Endothelial cell of umbilical vein (primary cell): ENCODE measurements at places on chromosomes 1 and 21. TPM values are rescaled to one million over a fixed set of nuclear protein-coding genes. Genes with fewer than 3 reads are reported as not detected.

- H3K36me3 ChIP-seq, result no peaks in the 10 kb centered on the region
- H3K4me3 ChIP-seq, result no peak overlapping the region
- no peak for DNase-seq
- no peak overlapping the region for H3K27ac ChIP-seq
- peaks cover 8% of the 10 kb centered on the region for H3K4me1 ChIP-seq
- no peaks in the 10 kb centered on the region for H3K27me3 ChIP-seq
These were observed 405.3 kb downstream of the RRAGC start for GRCh38 chr1:38454236-38454635.

The HIVEP3 gene
- 4.0 and 5.0 TPM in 2 replicates for total RNA-seq

The WNT2B gene
- total RNA-seq, result 3.6 and 4.6 TPM in 2 replicates

The MLLT11 gene
- 26.5 and 38.1 TPM in 2 replicates for total RNA-seq

The CCDC17 gene
- 3.5 and 3.6 TPM in 2 replicates for total RNA-seq

- H3K4me1 ChIP-seq, result peaks cover 14% of the 10 kb centered on the region
- no peak overlapping the region for H3K27ac ChIP-seq
- no peaks in the 10 kb centered on the region for H3K36me3 ChIP-seq
- no peaks in the 10 kb centered on the region for H3K27me3 ChIP-seq
- H3K4me3 ChIP-seq, result no peak overlapping the region
These were observed 3.0 kb downstream of the SWT1 start for GRCh38 chr1:185159966-185160365.

The IGSF21 gene
- not detected in 2 replicates for total RNA-seq

The C1QC gene
- not detected in 2 replicates for total RNA-seq

DNA sequence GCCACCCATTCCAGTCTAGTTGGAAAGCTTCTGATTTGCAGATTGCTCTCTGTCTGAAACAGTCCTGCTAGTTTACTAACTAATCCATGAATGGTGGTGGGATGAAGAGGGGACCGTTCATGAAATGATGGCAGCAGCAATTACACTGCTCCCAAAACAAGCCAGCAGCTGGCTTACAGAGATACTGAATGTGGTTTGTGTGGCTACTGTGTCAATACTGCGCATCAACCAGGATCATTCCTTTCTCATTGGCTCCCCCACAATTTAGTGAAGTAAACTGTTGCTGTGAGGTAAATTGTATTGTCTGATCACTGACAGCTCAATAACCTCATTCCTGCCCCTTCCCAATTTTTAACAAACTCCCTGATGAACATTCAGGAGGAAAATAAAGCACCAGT is 191.3 kb upstream of the LMO4 start:
- no peaks in the 10 kb centered on the region for H3K4me1 ChIP-seq
- H3K4me3 ChIP-seq, result no peak overlapping the region
- DNase-seq, result no peak
- no peaks in the 10 kb centered on the region for H3K27me3 ChIP-seq

GRCh38 chr1:224675590-224675989 is 59.5 kb downstream of the CNIH3 start:
- no peak overlapping the region for H3K27ac ChIP-seq
- peaks cover 6% of the 10 kb centered on the region for H3K27me3 ChIP-seq
- H3K4me1 ChIP-seq, result no peaks in the 10 kb centered on the region
- no peak overlapping the region for H3K4me3 ChIP-seq
- H3K36me3 ChIP-seq, result no peaks in the 10 kb centered on the region

DNA sequence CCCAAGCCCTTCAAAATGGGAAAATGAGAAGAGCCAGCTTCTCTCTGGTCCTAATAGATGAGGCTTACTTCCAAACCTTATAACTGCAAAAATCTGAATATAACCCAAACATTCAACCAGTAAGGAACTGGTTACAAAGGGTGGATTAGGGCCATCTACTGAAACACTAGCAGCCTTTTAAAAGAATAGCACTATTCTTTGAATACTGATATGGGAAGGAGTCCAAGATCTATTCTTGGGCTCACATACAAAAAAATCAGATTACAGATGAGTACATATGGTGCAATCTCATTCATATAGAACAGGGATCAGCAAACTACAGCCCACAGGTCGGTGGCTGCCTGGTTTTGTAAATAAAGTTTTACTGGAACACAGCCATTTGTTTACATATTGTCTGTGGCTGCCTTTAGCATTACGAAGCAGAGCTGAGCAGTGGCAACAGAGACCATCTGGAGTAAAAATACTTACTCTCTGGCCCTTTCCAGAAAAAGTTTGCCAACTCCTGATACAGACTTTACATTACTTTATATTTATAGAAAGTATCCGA is 167.7 kb downstream of the ZSCAN20 start:
- H3K27me3 ChIP-seq, result no peaks in the 10 kb centered on the region
- no peaks in the 10 kb centered on the region for H3K36me3 ChIP-seq
- DNase-seq, result no peak
- H3K4me1 ChIP-seq, result no peaks in the 10 kb centered on the region
- no peak overlapping the region for H3K27ac ChIP-seq

DNA sequence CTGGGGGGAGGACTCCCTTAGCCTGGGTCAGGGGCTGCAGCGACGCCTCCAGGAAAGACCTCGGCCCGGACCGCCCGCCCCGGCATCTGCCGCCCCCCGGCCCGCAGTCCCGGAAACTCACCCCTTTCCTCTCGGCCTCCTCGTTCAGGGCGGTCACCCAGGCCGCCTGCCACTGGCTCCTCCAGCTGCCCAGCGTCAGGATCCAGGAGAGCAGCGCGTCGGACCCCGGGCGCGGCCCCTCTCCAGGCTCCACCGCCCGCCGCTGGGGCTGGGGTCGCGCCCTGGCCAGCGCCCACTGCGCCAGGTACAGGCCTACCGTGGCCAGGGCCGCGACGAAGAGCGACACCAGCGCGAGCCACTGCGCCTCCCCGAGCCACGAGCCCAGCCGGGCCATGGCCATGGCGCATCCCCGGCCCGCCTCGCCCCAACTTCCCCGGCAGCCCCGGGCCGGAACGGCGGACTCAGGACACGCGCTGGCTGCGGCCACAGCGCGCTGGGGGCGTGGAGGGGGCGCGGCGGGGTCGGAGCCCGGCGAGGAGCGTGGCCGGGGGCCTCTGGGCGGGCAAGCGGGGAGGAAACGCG is 478 bp downstream of the C2CD2 start:
- H3K4me3 ChIP-seq, result peak overlapping the region; percentile 36
- H3K4me1 ChIP-seq, result peaks cover 36% of the 10 kb centered on the region
- DNase-seq, result no peak
- H3K27me3 ChIP-seq, result no peaks in the 10 kb centered on the region
- H3K36me3 ChIP-seq, result no peaks in the 10 kb centered on the region

DNA sequence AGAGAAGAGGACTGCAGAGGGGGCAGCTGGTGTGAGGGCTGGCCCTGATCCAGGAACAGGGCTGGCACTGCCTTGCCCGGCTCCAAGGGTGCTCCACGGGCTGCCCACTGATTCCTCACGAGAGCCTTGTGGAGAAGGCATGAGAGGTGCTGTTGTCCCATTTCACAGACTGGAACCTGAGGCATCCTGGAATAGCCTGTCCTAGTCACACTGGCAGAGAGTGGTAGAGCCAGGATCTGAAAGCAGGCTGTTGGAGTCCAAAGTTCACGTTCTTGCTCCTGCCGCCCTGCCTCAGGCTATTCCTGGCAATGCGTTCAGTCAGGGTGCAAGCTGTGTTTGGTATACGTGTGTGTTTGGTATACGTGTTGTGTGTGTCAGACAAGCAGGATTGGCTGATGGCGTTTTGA is 1.8 kb downstream of the RER1 start:
- no peaks in the 10 kb centered on the region for H3K27me3 ChIP-seq
- H3K4me3 ChIP-seq, result no peak overlapping the region
- H3K27ac ChIP-seq, result no peak overlapping the region
- DNase-seq, result no peak
- peaks cover 28% of the 10 kb centered on the region for H3K36me3 ChIP-seq

DNA sequence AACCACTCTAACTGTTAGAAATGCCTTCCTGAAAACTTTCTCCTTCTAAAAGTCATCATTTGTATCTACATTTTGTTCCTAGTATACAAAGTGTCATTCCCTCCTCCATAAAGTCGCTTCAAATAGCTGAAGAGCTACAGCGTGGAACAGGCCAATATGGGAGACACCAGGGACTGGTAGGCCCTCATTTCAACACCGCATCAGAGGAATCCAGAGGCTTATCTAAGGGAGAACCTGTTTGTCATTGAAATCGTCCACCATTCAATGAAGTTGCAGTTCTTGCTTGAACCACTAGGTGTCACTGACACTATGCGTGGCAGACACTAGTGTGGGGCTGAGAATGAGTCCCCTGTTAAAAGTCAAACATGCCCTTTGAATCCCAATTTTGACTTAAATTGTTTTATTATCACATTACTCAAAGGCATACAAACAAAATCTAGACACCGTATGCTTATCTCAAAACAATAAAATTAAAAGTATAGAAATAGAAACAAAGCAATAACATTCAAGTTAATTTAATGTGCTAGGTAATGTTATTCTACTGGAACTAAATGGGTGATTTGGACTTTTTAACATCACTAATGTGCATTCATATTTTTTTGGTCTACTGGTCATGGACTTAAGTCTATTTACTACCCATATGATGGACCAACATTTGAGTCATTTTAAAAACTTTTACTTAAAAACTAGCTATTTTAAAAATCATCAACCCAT is 182.3 kb downstream of the FCRL5 start:
- peak; percentile 71 for DNase-seq
- H3K27me3 ChIP-seq, result peaks cover 2% of the 10 kb centered on the region
- H3K4me1 ChIP-seq, result no peaks in the 10 kb centered on the region
- no peak overlapping the region for H3K27ac ChIP-seq
- no peak overlapping the region for H3K4me3 ChIP-seq

GRCh38 chr1:161198194-161198896 is 509 bp downstream of the ADAMTS4 start:
- H3K4me1 ChIP-seq, result peaks cover 59% of the 10 kb centered on the region
- H3K36me3 ChIP-seq, result peaks cover 2% of the 10 kb centered on the region
- H3K27me3 ChIP-seq, result no peaks in the 10 kb centered on the region
- peak; percentile 62 for DNase-seq
- peak overlapping the region; percentile 98 for H3K27ac ChIP-seq
- H3K4me3 ChIP-seq, result peak overlapping the region; percentile 26

DNA sequence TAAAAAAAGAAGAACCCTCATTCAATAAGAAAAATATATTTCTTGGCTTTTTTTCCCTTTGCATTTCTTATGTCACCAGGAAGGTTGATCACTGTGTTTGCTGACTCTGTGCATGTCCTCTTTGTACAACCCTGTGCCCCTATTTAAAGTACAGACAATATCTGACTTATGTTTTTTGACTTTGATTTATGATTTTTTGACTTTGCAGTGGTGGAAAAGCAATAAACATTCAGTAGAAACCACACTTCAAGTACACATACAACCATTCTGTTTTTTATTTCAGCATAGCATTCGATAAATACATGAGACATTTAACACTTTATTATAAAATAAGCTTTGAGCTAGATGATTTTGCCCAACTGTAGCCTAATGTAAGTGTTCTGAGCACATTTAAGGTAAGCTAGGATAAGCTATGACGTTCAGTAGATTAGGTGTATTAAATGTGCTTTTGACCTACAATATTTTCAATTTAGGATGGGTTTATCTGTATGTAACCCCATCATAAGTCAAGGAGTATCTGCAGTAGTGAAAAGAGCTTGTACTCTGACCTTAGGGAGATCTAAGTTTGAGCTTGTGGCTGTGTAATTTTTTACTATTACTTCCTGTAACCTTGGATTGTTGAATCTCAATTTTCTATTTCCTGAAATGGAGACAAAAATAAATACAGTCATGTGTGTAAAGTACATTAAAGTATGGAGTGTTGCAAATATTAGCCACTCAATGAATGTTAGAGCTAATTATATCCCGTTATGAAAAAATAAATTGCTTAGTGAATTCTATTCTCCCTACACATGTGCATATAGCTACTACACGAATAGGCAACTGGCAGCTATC is 1.2 kb downstream of the RNASEL start:
- H3K27ac ChIP-seq, result no peak overlapping the region
- H3K4me1 ChIP-seq, result peaks cover 9% of the 10 kb centered on the region
- no peaks in the 10 kb centered on the region for H3K27me3 ChIP-seq
- no peak overlapping the region for H3K4me3 ChIP-seq
- H3K36me3 ChIP-seq, result no peaks in the 10 kb centered on the region
- DNase-seq, result no peak

The FABP3 gene
- total RNA-seq, result 0.84 and 1.8 TPM in 2 replicates

The FBLIM1 gene
- 363 and 394 TPM in 2 replicates for total RNA-seq

The KRTAP7-1 gene
- total RNA-seq, result not detected in 2 replicates

The OR2AK2 gene
- not detected in 2 replicates for total RNA-seq

GRCh38 chr1:229027622-229028182 is 243.2 kb upstream of the RAB4A start:
- no peaks in the 10 kb centered on the region for H3K36me3 ChIP-seq
- no peaks in the 10 kb centered on the region for H3K27me3 ChIP-seq
- peak; percentile 75 for DNase-seq
- H3K27ac ChIP-seq, result peak overlapping the region; percentile 49
- peaks cover 22% of the 10 kb centered on the region for H3K4me1 ChIP-seq

The NBPF3 gene
- total RNA-seq, result 6.0 and 6.5 TPM in 2 replicates

DNA sequence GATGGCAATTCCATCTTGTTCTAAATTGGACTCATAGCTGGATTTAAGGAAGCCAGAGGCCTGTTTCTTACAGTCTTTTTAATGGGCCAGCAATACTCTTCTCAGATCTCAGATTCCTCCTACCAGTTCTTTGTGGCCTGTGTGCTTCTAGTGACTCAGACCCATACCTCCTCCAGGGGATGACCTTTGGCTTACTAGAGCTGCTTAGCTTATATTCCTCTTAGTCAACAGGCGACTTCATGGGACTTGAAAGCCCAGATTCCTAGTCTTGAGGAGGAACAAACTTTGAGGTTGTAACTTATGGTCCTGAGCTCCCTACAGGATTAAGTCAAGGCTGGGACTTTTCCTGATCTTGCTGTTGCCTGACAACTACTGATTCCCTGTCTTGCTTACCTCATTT is 12.4 kb upstream of the PAPPA2 start:
- H3K4me3 ChIP-seq, result no peak overlapping the region
- no peaks in the 10 kb centered on the region for H3K27me3 ChIP-seq
- no peak for DNase-seq

GRCh38 chr1:53583868-53584776 is 124.9 kb downstream of the DMRTB1 start:
- H3K27ac ChIP-seq, result no peak overlapping the region
- peaks cover 4% of the 10 kb centered on the region for H3K27me3 ChIP-seq
- H3K4me1 ChIP-seq, result no peaks in the 10 kb centered on the region
- DNase-seq, result no peak

The PINK1 gene
- total RNA-seq, result 25.6 and 27.3 TPM in 2 replicates

- no peaks in the 10 kb centered on the region for H3K4me1 ChIP-seq
- H3K4me3 ChIP-seq, result no peak overlapping the region
- no peaks in the 10 kb centered on the region for H3K27me3 ChIP-seq
- DNase-seq, result no peak
- H3K36me3 ChIP-seq, result no peaks in the 10 kb centered on the region
These were observed 78.6 kb upstream of the CSF3R start for GRCh38 chr1:36561361-36561724.

DNA sequence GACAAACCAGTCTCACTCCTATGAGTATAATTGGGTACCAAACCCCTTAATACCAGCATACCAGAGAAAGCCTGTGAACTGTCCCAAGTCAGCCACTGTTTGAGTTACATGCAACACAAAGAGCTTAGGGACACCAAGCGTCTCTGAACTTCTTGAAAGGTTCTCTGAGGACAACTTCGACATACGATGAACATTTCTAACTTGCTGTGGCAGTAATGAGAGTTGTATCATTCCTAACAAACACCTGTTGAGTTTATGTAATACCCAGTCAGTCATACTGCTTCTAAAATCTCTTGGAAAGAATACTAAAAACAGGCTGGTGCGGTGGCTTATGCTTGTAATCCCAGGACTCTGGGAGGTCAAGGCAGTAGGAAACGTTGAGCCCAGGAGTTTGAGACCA is 18.4 kb downstream of the CCT8 start:
- no peak for DNase-seq
- no peak overlapping the region for H3K4me3 ChIP-seq
- H3K27me3 ChIP-seq, result no peaks in the 10 kb centered on the region
- no peak overlapping the region for H3K27ac ChIP-seq
- peaks cover 26% of the 10 kb centered on the region for H3K36me3 ChIP-seq
- no peaks in the 10 kb centered on the region for H3K4me1 ChIP-seq
